ENCODE measurements at places on chromosomes 12 and 14.

DNA sequence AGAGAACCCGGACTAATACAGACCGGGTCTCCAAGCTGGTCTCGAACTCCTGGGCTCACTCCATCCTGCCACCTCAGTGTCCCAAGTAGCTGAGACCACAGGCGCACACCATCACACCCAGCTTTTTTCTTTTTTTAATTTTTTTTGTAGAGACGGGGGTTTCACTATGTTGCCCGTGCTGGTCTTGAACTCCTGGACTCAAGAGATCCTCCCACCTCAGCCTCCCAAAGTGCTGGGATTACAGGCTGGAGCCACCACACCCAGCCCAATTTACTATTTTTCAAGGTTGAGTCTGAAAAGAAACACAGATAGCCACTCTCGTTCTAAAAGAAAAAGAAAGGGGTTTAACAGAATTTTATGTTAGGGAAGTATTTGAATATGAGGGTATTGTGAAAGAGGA, 1.8 kb downstream of the ERO1A start:
- DNase-seq, result no peak

DNA sequence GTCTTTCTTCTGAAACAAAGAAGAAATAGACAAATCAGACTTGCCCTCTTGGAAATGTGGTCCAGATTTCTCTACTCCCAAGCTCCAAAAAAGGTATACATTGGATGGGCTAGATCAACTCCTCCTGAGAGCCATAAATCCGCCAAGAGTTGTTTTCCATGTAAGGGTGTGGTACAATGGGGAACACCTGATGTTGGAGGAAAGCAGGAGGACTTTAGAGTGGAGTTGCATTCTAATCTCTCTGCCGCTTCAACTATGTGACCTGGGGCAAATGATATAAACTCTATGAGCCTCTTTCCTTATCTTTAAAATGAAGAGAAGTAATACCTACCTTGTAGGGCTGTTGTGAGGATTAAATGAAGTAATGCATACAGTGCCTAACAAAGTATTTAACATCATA, 101.6 kb downstream of the RMST start:
- no peak for DNase-seq

DNA sequence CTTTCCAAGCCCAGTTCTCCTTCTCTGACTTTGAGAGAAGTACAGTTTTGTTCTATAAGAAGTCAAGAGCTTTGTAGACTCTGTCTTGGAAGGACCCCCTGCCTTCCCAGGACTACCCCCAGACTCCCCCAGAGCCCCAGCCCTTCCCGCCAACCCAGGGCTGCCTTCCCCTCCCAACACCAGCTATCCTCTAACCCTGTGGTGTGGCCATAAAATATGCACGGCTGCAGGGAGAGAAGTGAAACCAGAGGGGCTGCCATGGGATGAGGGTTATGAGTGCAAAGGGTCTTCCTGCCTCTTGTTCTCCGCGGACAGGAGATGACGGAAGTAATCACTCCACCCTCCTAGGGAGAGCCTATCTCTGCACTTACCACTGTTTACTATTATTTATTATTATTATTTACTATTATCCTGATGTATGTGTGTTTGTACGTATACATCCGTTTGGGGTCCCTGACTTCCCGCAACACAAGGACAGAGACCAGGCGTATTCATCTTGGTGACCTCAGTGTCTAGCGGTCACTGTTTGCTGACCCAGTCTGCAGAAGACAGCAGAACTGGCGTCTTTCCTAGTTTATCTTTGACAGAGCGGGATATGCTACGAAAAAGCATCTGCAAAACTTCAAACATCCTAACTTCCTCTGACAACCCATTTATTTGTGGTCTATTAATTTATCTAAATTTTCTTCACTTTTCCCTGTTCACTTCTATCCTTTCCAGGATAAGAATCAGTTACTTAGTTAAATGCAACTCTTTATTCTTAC, 3.5 kb upstream of the SCNN1A start:
- DNase-seq, result no peak

DNA sequence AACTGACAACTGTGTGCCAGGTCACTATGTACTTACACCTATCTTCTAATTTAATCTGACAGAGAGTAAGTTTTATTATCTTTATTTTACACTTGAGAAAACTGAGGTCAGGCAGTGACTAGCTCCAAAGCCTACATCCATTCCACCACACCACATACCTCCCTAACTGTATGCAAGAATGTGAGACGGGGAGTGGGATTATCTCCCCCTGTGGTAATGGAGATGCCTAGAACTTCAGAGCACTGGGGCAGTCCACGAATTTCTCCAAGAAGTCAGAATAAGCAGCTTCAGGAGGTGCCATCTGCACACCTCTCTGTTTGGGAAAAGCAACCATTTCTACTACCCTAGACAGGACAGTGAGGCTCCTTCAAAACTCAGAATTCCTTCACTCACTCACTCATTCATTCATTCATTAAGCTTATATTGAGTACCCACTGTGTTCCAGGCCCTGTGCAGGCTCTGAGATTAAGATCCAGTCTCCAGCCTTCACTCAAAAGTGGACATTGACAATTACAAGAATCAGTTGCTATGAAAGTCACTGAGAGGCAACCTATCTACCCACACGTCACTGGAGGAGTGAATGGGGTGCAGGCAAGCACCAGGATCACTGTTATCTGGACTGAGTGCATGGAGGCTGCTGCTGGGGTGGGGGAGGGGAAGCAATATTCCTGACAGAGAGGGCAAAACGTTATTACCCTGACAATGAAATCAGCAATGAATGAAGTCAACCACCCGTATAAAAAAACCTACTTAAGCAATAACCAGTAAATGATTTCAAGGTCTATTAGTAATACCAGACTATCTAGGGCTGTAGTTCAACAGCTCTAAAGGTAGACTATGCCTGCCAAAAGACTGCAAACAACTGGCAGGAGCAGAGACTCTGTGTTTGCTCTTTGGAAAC, 18.0 kb downstream of the SLC7A7 start:
- DNase-seq, result no peak

DNA sequence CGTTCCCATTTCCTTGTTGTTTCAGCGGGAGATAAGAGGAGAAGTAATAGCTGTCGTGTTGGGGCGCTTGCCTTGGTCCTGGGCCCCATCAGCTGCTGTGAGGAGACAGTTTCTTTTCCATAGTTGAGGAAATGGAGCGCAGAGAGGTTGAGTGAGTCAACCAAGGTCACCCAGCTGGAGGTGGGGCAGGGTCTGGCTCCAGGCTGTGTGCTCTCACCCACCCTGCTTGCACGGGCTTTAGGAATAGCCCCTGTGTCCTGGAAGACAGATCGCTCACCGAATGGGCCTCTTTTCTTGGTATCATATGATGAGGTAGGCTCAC, 165.7 kb upstream of the RTL1 start:
- no peak for DNase-seq

GRCh38 chr12:27652174-27652763, 44.0 kb upstream of the REP15 start:
- peak; percentile 80 for DNase-seq

GRCh38 chr14:91388551-91388975, 29.1 kb downstream of the CCDC88C start:
- DNase-seq, result no peak

- DNase-seq, result no peak
Measured at GRCh38 chr14:94310248-94310647, 12.9 kb downstream of the SERPINA6 start.

DNA sequence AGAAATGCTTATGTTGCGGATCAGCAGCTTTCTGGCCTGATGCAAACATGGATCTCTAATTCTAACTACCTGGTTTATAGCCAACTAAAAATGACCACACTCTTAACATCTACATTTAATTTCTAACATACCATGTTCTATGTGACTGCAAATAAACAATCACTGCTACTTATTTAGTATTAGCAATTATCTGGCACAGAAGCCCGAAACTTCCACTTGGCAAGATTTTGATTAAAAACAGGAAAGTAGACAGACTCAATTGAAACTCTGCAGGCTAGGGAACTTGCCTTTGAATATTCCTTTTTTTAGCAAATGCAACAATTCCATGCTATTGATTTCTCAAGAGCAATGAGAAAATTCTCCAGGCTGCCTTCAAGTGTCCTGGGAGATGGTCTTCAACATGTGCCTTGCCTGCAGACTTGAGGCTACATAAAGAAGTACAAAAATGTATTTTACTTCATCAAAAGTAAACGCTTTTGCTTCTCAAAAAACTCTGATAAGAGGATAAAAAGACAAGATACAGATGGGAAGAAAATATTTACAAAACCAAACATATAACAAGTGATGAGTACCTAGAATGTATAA, 9.1 kb upstream of the TMCC3 start:
- no peak for DNase-seq

DNA sequence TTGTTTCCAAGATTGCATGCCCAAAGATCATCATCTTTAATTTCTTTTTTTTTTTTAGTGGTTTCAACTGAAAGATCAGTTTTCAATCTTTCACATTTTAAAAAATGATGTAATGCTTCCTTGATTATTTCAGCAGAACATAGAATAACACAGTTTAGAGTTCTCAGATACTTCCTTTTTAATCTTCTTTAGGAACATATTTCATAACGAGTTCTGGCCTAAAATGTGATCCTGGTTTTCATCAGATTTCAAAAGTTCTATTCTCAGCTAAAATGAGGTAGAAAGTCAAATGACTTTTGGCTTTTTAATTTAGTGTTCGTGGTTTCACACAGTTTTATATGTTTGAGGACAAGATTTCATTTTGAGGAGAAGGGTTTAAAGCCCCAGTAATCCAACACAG, 40.0 kb upstream of the NR1H4 start:
- no peak for DNase-seq

- no peak for DNase-seq
Measured at GRCh38 chr12:53058674-53059433, 9.0 kb downstream of the TNS2 start.

GRCh38 chr12:57148469-57149244, 1.2 kb upstream of the LRP1-AS start:
- peak; percentile 84 for DNase-seq

DNA sequence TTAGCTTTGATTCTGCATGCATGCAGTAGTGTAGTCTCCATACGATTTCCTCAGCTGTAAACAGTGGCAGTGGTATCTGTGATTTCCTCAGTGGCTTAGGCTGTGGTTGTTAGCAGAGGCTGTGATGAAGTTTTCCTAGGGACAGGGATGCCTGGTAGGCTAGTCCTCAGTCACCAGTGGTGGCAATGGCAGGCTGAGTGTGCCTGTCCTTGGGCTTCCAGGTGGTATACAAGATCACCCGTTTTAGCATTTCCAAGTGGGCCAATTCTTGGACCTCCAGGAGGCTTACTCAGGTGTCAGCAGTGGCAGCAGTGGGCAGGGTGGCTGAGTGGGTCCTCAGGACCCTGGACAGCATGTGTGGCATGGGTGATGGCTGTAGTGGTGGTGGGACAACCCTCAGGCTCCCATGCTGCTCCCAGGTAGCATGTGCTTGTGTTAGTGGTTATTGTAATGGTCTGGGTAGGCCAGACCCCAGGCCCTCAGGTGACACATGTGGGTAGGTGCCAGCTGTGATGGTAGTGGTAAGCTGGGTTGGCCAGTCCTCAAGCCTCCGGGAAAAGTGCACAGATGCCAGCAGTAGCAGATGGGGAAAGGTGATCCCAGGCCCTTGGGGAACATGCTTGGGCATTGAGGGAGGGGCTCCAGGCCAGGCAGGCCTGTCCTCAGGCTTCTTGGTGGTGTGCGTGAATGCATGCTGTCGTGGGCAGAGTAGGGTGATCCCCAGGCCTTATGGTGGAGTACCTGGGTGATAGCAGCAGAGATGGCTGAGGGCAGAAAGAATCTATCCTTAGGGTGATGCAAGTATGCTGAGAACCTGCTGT, 146.5 kb downstream of the PAPOLA start:
- DNase-seq, result no peak

- no peak for DNase-seq
Measured at GRCh38 chr14:104280085-104280901, 141.9 kb downstream of the KIF26A start.

DNA sequence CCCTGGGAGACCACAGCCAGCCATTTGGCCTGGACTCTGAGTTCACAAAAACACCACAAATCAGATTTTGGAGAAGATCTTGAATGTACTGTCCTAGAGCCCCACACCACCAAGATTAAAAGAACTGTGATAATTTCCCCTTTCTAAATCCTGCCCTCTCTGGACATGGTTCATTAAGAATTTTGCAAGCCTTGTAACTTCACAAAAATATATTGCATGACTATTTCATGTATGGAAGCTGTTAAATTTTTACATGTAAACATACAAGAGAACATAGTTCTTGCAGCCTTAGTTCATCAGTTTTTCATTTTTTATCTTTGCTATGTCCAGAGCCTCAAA, 97.0 kb downstream of the SCARB1 start:
- DNase-seq, result no peak

DNA sequence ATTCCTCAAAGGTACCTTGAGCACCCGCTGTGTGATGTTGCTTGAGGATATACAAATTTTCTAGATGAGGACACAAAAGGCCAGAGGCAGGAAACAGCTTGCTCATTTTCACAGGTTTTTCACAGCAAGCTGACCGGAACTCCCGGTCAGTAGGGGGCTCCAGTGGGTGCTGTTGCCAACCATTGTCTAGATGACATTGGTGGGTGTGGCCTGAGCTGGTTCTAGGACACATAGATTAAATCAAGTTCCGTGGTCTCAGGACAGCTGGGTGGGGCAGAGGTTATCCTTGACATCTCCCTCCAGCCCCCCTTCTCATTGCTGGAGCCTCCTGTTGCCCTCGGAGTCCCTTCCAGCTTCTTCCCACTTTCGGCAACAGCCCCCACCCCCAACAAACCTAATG, 153.6 kb upstream of the FKBP4 start:
- peak; percentile 25 for DNase-seq

DNA sequence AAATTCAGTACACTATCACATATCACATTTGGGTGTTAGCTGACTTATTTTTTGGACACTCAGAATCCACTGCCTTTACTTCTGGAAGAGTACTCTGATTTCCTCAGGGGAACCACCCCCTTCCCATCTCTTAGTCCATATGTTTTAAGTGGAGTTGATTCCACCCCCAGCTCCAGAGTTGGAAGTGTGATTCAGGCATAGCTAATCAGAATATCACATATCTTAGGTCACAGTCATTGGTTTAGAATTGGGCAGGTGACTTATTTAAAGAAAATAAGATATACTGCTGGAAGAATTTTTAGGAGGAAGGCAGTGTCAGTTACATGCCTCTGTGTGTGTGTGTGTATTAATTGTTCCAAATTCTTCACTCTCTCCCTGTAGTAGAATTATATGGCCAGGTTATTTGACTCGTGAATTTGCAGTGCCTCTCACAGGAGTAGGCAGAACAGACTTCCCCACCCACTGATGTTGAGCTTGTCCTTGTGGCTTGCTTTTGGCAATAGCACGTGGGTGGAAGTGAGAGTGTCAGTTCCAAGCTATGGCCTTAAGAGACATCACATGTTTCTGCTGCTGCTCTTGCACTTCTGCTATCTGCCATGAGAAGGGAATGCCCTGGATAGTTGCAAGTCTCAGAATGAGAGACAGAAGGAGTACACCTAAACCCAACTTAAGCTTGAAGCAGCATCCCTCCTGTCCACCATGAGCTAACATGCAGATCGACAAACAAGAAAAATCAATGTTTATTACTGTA, 6.4 kb upstream of the GAS2L3 start:
- no peak for DNase-seq

- no peak for DNase-seq
Measured at GRCh38 chr14:89493877-89494634, 77.0 kb upstream of the FOXN3 start.

All from AG10803 (cell line).